ENCODE measurements at places on chromosomes 7 and 10. TPM values are rescaled to one million over a fixed set of nuclear protein-coding genes. Genes with fewer than 3 reads are reported as not detected.

The IL6 gene
- total RNA-seq = 0.76 TPM

The MPP7 gene
- total RNA-seq = 30.4 TPM

The VAX1 gene
- total RNA-seq = not detected

The FAS gene
- 54.1 TPM for total RNA-seq

The DNAH11 gene
- 0.73 TPM for total RNA-seq

The LOXL4 gene
- total RNA-seq = 1.6 TPM

The IDI2 gene
- total RNA-seq = not detected

The ZNF727 gene
- total RNA-seq = 1.1 TPM

The TWIST1 gene
- total RNA-seq = 0.27 TPM

The MACC1 gene
- total RNA-seq = 9.7 TPM

The CCL24 gene
- 7.4 TPM for total RNA-seq

The ANKRD61 gene
- total RNA-seq = not detected

The OR2AE1 gene
- total RNA-seq = not detected

The EN2 gene
- total RNA-seq = not detected

The SHH gene
- total RNA-seq = 9.4 TPM

The PON3 gene
- total RNA-seq = 4.0 TPM

The HMX3 gene
- total RNA-seq = 0.36 TPM

The EPO gene
- total RNA-seq = not detected

The CD36 gene
- 27.4 TPM for total RNA-seq
